ENCODE measurements at places on chromosomes 3 and 15.

DNA sequence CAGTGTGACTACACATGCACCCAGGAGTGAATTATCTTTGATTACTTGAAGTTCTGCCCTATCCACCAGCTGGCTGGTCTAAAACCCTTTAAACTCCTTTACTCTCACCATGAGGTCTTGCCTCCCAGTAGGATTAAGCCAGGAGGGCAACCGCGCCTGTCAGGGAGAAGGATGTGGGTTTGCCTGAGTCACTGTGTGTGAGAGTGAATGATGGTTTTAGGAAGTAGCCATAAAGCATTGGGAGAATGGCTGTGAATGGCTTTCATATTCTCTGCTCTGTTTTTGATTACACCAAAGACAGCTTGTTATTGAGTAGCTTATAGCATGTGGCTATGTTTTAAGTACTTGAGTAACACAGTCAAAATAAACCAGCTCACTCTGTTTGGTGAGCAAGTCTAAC lies 637.7 kb upstream of the TBL1XR1 start:
- DNase-seq, result no peak

- DNase-seq, result no peak
Observed at GRCh38 chr3:26058901-26059321, 269.0 kb downstream of the OXSM start.

GRCh38 chr3:35638980-35639253 lies 408 bp upstream of the ARPP21 start:
- no peak for DNase-seq

DNA sequence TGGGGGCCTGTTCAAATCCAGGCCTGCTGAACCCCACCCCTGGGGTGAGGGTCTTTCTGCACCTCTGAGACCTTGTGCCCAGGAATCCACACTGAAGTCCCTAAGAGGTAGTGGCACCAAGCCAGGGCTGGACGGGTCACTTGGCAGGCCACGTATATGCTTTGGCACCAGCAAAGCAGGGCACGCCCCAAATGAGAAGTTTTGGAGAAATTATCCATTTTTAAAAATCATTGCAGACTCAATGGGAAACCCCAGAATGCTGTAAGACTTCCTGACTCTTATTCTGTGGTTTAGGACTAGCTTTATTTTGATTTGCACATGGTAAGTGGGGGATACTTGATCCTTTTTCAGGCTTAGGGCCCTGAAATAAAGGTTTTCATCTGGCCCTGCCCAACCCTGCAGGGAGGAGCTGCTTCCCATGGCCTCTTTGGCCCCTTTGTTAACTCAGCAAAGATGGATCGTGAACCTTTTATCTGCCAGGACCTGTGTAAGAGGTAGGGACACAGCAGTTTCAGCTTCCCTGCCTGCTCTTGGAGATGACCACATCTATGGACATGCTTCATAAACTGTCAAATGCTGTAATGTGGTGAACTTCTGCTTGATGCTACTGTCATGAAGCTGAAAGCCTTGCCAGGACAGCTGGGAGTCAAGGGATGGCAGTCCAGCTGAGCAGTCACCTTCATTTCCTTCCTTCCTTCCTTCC lies 88.0 kb downstream of the HMG20A start:
- DNase-seq, result no peak

GRCh38 chr15:51448622-51449399 lies 107.4 kb downstream of the GLDN start:
- DNase-seq, result no peak

DNA sequence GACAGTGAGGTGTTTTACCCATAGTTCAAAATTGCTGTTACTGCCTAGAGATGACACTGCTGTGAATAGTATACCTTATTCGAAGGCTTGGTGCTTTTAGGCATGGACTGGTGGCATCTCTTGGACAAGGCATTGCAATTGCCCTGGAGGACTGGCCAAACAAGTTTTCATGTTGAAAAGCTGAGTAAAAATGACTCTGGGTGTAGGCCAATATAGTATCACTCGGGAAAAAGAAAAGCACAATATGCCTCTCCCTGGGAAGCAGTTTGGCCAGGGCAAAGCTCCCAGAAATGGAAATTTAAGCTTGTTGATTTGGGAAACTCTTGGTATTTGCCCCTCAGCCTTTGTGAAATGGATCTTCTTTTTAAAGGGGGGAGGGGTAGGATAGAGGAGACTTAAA lies 54.8 kb downstream of the ZNF609 start:
- no peak for DNase-seq

- DNase-seq, result no peak
Observed at GRCh38 chr15:88454236-88454635, 13.0 kb downstream of the MRPL46 start.

- DNase-seq, result no peak
Observed at GRCh38 chr15:74228723-74229081, 7.4 kb upstream of the CCDC33 start.

DNA sequence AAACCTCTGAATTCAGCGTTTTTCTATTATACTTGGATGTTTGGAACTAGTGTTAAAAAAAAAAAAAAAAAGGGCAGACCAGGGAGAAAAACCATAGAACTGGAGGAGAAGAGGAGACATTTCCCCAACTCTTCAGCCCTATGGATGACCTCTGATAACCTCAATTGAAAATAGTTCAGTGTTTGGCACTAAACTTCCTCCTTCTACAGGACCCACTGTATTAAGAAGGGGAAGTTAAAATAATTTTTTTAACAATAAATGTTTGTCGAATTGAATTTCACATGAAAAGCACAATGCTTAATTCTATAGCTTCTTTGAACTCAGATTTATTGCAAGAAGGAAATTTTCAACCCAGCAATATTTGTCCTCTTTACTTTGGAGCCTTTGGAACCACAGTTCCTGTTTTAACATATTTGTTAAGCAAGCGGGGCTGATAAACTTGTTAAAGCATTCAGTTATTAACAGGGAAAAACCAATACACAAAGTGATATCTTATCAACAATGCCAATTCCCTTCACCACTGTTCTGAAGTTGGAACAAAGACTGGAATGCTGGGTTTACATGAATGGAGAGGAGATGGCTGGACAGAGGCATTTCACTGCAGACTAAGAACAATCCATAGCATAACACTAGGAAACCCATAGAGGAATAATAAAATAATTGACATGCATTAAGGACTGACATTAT lies 3.1 kb upstream of the A4GNT start:
- DNase-seq, result no peak

DNA sequence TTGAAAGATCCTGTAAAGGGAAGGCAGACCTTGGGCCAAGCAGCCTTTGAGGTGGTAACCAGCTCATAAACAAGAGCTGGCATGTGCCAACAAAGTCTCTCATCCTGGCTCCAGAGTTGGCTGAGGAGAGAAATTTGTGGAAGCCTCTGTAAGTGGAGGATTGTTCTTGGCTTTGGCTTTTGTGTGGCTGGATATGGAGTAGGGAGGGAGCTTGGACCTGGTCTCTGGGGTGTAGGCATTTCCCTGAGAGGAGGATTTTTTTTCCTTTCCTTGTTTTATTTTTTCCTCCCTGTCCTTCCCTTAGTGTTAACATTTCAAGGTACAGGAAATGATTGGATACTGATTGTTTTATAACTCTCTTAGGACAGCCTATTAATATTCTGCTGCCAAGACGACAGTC lies 60.8 kb downstream of the ZNF609 start:
- DNase-seq, result no peak

GRCh38 chr15:63192619-63193206 lies 3.3 kb downstream of the RAB8B start:
- no peak for DNase-seq

DNA sequence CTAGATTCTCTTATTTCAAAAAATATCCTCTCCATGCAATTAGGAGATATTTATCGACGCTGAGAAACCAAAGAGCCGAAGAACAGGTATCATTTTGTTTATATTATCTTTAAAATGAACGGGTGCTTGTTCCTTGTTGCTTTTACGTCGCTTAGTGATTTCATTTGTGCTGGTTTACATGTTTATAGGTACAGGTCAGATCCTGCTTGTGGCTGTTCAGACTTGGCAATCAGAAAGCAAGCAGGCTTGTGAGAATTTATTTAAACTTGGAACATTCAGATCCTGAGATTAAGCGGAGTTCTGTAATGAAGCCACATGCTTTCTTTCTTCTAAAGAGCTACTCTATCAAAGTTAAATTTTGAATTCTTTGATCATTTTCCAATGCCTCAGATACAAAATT lies 43.0 kb upstream of the ATP2C1 start:
- DNase-seq, result no peak

- no peak for DNase-seq
Observed at GRCh38 chr3:42488687-42489086, 13.8 kb upstream of the VIPR1 start.

GRCh38 chr3:34185301-34185700 lies 386.9 kb downstream of the PDCD6IP start:
- DNase-seq, result no peak

GRCh38 chr15:67076147-67076843 lies 10.9 kb downstream of the SMAD3 start:
- DNase-seq, result no peak

GRCh38 chr3:22371036-22371435 lies 620.0 kb upstream of the ZNF385D start:
- no peak for DNase-seq

DNA sequence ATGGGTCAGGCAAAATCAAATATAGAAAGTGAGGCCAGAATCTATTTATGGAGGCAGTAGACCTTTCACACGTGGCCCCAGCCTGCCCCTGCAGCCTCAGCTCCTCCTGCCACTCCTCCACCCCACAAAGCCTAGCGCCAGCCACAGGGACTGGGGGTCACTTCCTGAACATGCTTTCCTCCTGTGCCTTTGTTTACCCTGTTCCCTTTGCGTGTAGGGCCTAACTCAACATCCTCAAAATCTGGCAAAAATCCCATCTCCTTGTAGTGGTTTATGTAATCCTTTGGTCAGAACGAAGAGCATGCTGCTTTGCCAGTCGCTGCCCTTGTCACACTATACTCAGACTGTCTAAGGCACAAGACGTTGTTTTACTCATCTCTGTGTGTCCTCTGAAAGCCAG lies 39.6 kb downstream of the KBTBD12 start:
- no peak for DNase-seq

DNA sequence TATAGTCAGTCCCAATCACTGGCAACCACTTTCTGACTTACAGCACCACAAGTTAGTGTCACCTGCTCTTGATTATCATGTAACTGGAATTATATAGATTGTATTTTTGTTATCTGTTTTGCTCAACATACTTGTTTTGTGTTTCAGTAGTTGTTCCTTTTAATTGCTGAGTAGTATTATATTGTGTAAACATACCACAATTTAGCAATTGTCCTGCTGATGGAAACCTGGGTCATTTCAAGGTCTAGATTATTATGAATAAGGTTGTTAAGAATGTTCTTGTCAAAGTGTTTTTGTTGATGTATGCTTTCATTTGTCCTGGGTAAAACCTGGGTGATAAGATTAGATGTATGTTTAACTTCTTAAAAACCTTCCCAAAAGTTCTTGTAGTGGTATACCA lies 82.1 kb upstream of the MELTF start:
- DNase-seq, result no peak

GRCh38 chr3:37481982-37482381 lies 307.6 kb upstream of the LRRFIP2 start:
- no peak for DNase-seq

- no peak for DNase-seq
Observed at GRCh38 chr3:52429779-52430415, 15.0 kb downstream of the SEMA3G start.

DNA sequence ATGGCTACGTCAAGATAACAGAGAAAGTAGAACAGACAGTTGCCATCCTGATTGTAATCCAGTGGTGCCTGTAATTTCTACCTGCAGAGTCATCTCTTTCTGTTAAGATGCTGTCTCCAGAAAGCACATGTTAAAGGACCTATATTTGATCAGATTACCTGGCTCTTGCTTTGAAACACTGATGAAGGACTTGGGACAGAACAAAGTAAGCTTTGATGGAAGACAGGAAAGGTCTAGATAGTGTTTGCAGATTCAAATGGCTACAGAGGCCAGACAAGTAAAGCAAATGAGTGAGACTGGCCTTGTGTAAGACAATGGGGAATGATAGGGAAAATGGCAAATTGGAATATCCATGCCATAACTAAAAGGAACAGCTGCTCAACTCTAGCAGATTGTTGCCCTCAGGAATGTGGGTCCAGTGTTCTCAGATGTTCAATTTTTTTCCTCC lies 1.8 kb upstream of the GSK3B start:
- no peak for DNase-seq

GRCh38 chr15:63077952-63078351 lies 35.4 kb downstream of the TPM1 start:
- no peak for DNase-seq

GRCh38 chr15:68829068-68829467 lies 8.4 kb upstream of the ANP32A start:
- no peak for DNase-seq

GRCh38 chr3:25155652-25156471 lies 272.2 kb upstream of the RARB start:
- no peak for DNase-seq

DNA sequence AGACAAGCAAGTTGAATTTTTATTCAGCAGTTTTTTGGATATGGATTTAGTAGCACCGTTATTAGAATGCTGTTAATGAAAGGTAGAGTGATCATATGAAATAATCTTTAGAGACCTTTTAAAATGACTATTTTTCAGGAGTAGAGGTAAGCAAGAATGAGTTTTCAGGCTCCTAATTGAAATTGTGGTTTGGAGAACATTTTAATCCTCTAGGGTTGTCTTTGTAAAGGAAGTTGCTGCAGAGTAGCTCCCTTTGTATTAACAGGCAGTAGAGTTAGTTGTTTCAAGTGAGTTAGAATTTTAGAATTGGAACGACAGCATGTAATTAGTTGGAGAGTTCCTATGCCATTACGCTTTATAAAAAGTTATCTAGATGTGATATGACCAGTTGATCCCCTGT lies 27.2 kb upstream of the EDEM1 start:
- DNase-seq, result no peak

DNA sequence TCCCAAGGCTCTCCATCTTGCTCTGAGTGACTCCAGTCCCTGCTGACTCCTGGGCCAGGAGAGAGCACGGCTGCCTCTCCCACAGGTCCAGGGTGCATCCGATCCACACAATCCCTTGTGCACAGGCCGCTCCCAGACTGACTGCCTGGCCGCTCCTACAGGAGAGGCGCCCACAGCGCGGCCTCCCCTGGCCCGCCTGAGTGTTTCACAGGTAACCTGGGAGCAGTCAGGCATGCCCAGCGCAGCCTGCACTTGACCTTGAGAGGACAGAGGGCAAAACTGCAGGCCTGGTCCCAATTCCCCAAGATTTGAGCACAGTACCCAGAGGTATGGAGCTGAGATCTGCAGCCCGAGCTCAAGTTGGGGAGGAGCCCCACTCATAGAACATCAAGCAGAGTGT lies 490.2 kb downstream of the CNTN6 start:
- DNase-seq, result no peak

- no peak for DNase-seq
Observed at GRCh38 chr3:155102329-155102728, 22.2 kb downstream of the MME start.

DNA sequence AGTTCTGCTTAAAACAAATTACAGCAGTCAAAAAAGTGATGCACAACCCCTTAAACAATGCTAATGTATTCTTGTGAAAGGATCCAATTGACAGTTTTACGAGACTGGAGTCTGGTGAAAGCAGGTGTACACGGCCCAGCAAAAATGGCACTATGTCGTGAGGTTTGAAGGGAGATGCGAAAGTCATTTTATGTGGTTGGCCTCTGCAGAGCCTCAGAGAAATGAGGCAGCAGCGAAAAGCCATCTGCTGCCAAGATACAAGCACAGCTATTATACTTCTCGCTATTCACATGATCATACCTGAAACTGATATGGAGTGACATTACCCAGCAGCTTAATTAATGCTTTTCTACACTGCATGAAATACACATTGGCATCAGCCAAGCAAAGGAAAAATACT lies 36.4 kb downstream of the MECOM start:
- no peak for DNase-seq
